Stimulated activated CD4-positive, alpha-beta T cell treated with anti-CD3 and anti-CD28 coated beads, Interleukin-15, amount 100 ng/mL, for 48 hours (primary cell): ENCODE measurements at places on chromosomes 6 and 20.

DNA sequence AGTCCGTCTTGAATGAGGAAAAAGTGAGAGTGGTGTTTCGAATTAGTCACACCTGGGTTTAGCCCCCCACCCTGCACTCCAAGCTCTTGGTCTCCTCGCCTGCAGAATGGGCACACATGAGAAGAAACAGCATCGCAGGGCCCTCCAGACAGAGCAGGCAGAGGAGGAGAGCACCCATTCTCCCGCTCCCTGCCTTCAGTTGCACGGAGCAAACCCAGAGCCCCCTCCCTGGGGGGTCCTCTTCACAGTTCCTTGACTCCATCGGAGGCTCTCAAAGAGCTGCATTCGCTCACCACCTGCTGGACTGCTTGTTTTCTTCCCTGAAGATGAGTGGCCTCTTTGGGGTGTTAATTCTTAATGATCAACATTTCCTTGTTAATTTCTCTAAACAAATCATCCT, 5.1 kb downstream of the CST7 start:
- no peak for DNase-seq

GRCh38 chr6:34462551-34462971, 3.3 kb upstream of the PACSIN1 start:
- no peak for DNase-seq

DNA sequence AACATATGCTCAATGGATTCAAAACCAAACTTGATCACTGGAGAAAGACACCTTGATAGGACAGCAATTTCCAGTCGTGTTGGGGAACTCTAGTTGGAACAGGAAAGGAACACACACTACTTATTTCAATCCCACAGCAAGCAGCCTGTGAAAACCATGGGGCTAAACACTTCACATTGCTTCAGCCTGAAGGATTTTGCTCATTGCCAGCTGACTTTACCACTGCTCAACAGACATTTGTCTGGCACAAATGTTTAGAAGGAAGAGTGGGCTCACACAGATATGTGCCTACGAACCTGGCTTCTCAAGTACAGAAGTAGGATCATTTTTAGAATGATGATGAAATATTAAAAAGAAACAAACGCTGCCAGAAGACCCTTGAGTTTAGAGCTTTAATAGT, 598.1 kb downstream of the PHF3 start:
- DNase-seq: no peak

DNA sequence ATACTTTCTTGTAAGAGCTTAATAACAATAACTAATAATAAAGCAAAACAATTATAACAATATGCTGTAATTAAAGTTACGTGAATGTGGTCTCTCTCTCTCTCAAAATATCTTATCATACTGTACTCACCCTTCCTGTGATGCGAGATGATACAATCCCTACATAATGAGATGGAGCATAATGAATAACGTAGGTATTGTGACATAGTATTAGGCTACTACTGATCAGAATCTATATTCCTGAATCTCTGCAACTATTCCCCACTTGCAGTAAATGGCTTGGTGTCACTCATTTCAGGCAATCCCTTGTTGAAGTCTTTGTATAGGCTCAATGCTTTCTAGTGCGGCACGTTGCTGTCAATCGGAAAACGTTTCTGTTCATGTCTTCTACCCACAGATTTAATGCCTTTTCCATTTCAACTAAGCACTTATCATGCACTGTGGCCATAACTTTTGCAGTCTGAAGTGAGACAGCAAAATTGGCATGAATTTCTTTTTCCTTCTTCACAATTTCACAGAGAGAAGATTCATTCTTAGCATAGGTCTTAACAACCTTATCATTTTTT, 32.3 kb downstream of the MOXD1 start:
- DNase-seq: no peak

DNA sequence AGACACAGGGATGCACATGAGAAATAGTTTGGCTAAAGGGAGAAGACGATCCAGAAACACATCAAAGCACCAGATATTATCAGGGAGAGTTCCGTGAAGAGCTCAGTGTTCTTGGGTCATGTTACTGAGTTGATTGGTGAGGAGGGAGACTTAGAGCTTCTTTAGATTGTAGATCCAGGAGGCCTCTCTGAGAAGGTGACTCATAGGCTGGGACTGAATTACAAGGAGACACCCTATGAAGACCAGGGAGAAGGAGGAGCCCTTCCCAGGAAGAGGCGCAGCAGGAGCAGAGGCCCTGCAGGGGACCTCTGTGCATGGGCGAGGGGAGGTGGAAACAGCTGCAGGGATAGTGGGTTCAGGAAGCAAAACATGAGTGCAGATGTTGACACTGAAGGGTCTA, 196.5 kb downstream of the SLC24A3 start:
- DNase-seq: no peak

GRCh38 chr6:6559994-6560570, 28.4 kb upstream of the LY86 start:
- no peak for DNase-seq

GRCh38 chr6:148192310-148192709, 150.3 kb upstream of the SASH1 start:
- DNase-seq: no peak
